ENCODE measurements at places on chromosomes 3 and 15. TPM values are rescaled to one million over a fixed set of nuclear protein-coding genes. Genes with fewer than 3 reads are reported as not detected.

- DNase-seq = no peak
Measured at GRCh38 chr15:41968701-41969100, 3.7 kb downstream of the EHD4 start.

Gene PRR20G
- not detected for total RNA-seq

DNA sequence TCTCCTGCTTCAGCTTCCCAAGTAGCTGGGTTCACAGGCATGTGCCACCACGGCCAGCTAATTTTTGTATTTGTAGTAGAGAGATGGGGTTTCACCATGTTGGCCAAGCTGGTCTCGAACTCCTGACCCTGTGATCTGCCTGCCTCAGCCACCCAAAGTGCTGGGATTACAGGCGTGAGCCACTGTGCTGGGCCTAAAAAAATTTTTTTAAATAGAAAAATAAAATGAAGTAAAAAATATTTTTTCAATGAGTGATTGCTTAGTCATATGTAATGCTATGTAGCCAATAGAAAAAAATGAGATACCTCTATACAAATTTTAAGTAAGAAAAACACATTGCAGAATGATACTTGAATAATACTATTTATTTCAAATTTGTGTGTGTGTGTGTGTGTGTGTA lies 27.9 kb upstream of the SLC30A4 start:
- DNase-seq = peak; percentile 47

Gene MORC1
- not detected for total RNA-seq

Gene GHRL
- not detected for total RNA-seq

Gene DNASE1L3
- total RNA-seq = not detected

DNA sequence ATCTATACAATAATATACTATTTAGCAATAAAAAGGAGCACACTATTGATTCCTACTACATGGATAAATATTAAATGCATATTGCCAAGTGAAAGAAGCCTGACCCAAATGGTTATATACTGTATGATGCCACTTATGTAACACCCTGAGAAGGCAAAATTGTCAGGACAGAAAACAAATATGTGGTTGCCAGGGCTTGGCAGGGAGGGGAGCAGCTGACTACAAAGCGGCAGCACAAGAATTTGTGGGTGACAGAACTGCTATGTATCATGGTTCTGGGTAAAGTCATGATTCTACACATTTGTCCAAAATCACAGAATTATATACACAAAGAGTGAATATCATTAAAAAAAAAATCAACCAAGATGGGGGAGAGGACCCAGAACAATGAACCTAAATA lies 22.5 kb downstream of the TBC1D2B start:
- no peak for DNase-seq

DNA sequence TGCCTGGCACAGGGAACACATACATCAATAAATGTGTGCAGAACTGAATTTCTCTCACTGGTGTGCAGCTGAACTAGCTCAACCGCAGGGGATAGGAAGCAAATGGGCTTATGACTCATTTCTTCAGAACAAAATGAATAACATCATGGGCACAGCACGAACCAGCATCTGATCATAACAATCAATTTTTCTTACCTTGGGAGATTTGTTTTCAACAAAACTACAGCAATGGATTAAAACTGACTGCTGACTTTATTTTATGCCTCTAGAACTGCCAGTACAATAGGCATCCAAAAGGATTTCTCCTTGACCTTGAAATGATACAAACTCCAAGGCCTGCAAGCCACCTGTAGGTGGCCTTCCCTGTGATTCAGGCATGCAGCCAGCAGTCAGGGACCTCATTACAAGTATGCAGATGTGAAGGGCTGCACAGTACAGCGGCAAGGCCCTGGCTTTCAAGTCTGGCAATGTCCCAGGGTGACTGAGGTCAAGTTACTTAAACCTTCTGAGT lies 26.1 kb downstream of the TAMM41 start:
- peak; percentile 31 for DNase-seq

Gene TMEM207
- not detected for total RNA-seq

Gene SLC12A1
- not detected for total RNA-seq

Gene GOLGA6L9
- 1.1 TPM for total RNA-seq

DNA sequence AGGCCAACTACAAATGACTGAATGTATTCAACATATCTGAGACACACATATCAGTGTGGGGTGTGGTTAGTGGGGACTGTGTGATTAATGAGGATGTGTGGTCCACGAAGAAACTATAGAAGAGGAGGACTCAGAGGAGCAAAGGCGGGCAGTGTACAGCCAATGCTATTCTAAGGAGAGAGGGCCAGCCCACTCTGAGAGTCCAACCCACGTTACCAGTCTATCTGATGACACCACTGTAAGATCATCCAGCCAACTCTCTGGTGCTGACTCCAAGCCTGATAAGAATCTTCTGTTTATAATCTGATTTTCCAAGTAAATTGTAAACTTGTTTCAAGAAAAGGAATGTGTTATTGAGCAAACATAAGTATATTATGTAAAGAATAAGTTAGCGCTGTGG lies 47.2 kb downstream of the MCF2L2 start:
- peak; percentile 66 for DNase-seq

DNA sequence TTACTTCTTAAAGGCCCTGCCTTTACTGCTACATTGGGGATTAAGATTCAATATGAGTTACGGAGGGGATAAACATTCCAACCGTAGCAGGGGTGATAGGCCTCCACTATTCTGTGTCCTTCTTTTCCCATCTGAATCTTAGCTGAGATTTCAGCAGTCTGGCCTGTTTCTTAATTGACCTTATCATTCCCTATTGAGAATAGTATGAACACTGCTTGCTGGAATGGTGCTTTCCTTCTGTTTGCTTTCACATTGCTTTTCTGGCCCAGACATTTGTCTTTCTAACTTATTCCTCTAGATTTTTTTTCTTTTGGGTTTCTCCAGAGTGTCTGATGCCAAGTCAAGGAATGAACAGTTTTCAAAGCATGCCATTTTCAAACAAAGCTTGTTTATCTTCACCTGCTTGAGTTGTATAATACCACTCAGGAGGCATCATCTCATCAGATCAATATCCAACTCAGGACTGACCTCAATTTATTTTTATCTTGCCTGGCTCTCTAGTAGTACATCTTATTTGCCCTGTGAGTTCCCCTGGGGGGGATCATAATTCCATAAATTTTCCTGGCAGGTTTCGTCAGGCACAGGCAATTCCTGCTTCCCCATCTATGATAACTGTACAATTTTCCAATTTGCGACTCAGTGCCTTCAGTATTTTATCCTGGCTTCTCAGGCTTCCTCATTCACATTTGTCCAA lies 161.1 kb upstream of the STT3B start:
- DNase-seq = no peak

- DNase-seq = peak; percentile 49
Measured at GRCh38 chr3:11306817-11307589, 34.8 kb downstream of the ATG7 start.

- no peak for DNase-seq
Measured at GRCh38 chr3:123236902-123237301, 35.2 kb downstream of the SEC22A start.
